Stimulated activated CD8-positive, alpha-beta memory T cell treated with anti-CD3 and anti-CD28 coated beads, Interleukin-15, amount 100 ng/mL, for 24 hours (primary cell): ENCODE measurements at places on chromosomes 6 and 20.
A peak's percentile ranks its signal among the peaks of the same experiment; 100 is the strongest.

DNA sequence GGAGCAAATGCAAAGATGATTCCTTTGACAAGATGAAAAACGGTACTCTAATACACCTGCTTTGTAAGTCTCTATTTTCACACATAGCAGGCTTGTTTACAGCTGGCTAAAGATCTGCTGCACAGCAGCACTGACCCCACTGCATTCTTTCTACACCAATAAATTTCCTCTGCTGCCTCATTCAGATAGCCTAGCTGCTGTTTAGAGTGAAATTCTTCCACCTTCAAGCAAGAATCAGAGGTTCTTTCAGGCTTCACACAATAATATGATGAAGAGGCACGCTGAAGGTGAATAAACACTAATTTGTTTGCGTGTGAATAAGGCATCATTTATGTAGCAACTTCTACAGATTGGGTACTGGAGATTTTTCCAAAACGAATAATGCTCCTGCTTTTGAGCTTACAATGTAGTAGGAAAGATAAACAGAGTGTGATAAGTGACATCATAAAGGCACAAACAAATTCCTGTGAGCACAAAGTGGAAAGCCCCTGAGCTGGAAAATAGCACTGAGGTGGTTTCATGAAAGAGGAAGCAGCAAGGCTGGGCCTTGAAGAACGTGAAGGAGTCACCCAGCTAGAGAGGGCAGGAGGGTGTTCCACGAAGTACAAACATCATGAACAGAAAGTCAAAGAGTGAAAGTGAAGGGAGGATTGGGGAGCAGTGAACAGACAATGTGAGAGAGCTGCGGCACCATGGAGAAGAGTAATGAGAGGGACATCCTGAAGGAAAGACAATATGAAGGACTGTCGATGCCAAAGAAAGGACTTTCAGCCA lies 543.4 kb downstream of the CD83 start:
- no peak for DNase-seq

- DNase-seq: no peak
These were observed 160.7 kb downstream of the ZFAND3 start for GRCh38 chr6:37980222-37980595.

- no peak for DNase-seq
These were observed 18.2 kb downstream of the ERGIC3 start for GRCh38 chr20:35560105-35560511.

GRCh38 chr6:88167352-88167937 lies 1.3 kb upstream of the CNR1 start:
- no peak for DNase-seq

- DNase-seq: no peak
These were observed 26.3 kb downstream of the HECA start for GRCh38 chr6:139161169-139161568.

DNA sequence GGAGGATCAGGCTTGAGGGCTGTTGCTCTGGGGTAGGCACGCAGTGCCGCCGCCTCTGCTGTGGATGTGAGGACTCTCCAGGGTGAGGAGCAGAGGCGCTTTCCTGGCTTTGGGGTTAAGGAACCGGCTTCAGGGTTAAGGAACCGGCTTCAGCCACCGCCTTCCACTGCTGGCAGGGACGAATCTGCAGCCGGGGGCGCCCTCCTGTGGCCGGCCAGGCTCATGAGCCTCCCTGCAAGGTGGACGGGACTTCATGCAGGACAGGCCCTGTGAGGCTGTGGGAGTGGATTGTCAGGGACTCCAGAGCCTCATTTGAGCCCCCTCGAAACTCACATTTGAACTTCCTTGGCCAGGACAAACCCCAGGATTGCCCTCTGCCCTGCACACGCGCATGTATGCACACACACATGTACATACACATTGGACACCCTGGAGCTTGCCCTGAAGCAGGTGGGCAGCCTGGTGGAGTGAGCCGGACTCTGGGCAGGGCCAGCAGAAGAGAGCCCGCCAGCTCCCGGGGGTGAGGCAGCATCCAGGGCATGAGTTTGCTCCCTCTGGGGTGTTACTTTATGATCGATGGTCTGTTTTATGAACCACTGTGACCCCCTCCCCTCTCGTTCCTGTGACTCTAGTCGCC lies 146.9 kb downstream of the PHACTR3 start:
- no peak for DNase-seq

DNA sequence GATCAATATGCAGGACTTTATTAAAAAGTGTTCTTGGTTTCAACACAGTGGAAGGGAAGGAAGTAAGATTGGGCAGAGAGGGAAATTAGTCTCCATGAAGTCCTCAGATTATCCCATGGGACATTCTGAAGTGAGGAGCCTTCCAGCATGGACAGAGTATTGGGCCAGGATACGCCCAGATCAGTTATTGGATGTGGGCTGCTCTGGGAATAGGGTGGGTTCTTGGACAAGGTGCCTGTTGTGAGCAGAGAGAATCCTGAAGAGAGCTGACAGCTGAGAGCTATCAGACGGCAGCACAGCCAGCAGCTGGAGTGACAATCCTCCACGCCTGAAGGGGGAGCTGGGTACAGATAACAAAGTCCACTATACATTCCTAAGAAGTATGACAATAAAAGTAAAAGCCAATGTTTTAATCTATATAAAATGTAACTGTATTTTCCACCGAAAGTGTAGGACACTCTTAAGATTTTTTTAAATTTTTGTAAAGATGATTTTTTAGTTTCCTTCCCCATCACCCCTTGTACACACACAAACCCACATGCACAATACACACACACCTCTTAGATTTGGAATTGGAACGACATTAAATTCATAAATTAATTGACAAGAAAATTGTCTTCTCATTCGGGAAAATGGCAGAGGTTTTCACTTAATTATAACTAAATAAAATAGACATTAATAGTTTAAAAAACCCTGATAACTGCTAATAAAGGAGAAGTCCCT lies 107.8 kb downstream of the FBXO5 start:
- DNase-seq: no peak

- no peak for DNase-seq
These were observed 18.1 kb downstream of the TFAP2A start for GRCh38 chr6:10396785-10397184.

- DNase-seq: no peak
These were observed 178.3 kb downstream of the THBS2 start for GRCh38 chr6:169075211-169075914.

GRCh38 chr6:36333931-36334725 lies 2.6 kb downstream of the BNIP5 start:
- DNase-seq: no peak

DNA sequence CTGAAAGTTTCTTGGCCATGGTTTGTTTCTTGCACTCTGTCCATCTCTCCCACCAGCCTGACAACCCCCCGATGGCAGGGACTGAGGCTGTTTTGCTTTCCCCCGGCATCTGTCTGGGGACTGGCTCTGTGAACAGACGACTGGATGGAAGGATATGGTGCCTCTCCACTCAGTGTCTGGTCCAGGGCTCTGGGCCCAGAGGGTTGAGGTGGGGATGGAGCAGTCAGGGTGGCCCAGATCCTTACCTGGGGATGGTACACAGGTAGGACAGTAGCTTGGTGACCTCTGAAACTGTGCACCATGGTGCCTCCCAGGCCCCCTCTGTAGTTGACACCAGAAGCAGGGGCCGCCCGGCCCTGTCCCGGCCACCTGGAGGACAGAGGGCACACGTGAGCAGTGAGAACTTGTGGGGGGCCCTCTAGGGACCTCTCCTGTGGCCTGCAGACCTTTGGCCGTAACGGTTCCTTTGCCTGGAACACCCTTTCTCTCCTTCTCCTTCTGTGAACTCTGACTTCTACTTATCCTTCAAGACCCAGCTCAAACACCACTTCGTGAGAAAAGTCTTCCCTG lies 29.5 kb downstream of the KIAA1755 start:
- no peak for DNase-seq

DNA sequence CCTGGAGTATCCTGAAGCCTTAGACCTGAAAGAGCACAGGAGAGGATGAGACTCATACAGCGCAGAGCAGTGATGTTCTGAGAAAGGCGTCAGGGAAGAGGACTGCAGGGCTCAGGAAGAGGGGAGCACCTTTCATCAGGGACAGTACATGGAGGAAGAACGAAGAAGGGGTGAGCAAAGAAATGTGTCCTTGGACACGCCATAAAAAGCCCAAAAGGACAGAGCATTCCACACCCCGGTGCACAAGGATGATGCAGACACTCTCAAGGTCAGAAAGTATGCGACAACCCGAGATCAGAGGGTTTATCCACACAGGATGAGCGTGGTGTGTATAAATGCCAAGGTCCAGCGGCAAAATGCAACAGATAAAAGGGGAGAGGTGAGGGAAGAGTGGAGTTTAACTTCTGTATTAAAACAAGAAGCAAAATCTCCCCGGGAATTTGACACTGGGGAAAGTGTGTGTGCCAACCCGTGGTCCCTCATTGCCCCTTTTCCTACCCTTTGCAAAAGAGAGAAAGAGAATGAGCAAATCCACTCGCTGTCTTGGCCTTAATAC lies 64.4 kb downstream of the SLC23A2 start:
- DNase-seq: no peak

DNA sequence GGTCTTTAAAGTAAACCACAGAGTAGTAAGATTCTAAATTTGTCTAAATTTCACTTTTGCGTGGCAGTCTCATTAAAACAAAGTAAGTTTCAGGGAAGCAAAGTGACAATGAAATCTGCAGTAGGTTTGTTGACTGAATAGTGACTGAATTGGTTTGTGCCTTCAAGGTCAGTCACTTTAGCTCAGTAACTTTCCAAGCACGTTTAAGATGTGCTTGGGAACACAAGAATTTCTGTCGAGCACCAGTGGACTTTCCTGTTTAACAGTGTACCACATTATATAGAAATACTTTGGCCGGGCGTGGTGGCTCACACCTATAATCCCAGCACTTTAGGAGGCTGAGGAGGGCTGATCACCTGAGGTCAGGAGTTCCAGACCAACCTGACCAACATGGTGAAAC lies 1.7 kb upstream of the CD24 start:
- no peak for DNase-seq

DNA sequence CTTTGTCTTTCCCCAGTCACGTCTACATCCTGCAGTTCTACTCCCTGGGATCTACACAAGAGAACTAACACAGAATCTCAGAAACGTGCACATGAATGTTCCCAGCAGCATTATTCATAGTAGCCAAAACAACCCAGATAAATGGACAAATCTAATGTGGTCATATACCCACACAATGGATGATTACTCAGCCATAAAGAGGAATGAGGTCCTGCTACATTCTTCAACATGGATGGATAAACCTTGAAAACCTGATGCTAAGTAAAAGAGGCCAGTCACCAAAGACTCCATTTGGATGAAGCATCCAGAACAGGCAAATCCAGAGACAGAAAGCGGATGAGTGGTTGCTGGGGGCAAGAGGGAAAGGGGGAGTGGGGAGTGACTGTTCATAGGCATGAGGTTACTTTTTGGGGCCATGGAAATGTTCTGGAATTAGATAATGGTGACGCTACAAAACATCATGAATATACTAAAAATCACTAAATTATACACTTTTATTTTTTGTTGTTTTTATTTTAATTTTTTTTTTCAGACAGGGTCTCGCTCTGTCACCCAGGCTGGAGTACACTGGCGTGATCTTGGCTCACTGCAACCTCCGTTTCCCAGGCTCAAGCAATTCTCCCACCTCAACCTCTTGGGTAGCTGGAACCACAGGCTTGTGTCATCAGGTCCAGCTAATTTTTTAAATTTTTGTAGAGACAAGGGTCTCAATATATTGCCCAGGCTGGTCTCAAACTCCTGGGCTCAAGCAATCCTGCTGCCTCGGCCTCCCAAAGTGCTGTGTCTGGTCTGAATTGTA lies 50.8 kb upstream of the DSN1 start:
- DNase-seq: no peak

- DNase-seq: no peak
These were observed 621.8 kb downstream of the CDH26 start for GRCh38 chr20:60579941-60580515.

GRCh38 chr20:61115364-61116065 lies 136.5 kb upstream of the CDH4 start:
- no peak for DNase-seq

- no peak for DNase-seq
These were observed 25.9 kb downstream of the PPARD start for GRCh38 chr6:35368038-35368887.

DNA sequence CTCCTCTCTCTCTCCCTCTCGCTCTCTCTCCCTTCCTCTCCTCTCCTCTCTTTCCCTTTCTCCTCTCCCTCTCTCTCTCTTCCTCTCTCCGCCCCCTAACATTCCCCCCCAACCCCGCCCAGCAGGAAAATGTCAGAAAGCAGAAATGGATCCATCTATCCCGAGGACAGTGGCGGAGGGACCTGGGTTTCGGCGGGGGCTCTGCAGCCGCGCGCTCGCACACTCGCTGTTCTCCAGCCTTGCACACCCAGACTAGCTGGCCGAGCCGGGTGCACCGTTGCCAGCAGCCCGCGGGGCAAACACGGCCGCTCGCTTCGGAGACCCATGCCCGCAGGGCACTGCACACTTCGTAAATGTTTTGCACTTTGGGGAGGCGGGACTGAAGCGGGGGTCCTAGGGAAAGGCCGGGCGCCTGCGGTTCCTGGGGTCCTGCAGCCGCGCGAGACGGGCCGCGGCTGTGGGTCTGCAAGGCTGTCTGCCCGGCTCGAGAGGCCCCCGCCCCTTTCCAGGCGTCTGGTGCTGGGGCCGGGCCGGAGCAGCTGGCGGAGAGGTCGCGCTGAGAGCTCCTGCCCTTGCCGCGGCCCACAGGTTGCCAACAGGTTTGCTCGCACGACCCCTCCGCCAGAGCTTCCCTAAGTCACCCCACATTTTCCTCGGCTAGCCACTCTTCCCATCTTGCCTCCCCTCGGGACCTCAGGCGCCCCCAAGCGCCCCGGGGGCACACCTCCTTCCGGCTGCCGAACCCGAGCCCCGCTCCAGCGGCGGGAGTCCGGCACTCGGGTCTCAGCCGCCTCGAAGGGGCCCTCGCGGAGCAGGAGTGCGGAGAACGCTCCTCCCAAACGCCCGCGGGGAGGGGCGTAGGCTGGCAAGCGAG lies 818 bp upstream of the MDGA1 start:
- DNase-seq: peak; percentile 25

DNA sequence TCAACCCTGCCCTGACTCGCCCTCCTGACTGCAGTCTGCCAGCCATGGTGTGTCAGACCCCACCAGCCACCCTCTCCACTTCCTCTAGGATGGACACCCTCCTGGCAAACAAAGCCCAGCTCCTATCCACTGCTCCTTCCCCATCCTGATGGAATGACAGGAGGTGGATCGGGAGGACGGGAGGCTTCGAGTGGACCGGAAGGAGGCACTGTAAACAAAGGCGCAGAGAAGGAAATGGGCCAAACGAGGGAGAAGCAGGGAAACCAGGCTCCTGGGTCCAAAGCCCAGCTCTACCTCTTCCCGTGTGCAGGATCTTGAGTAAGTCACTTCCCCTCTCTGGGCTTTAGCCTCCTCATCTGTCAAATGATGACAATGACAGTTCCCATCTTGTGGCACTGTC lies 40.2 kb downstream of the BPIFB1 start:
- DNase-seq: no peak
